ENCODE measurements at places on chromosomes 1 and 21.
A peak's percentile ranks its signal among the peaks of the same experiment; 100 is the strongest.

- DNase-seq, result no peak
Measured at GRCh38 chr1:234755449-234755863, 145.5 kb upstream of the IRF2BP2 start.

GRCh38 chr1:5312293-5312674 is 657.9 kb downstream of the AJAP1 start:
- no peak for DNase-seq

GRCh38 chr1:105830571-105831146 is 1225.8 kb upstream of the PRMT6 start:
- DNase-seq, result no peak

- no peak for DNase-seq
Measured at GRCh38 chr1:87134625-87135328, 193.9 kb upstream of the LMO4 start.

GRCh38 chr1:24925082-24925779 is 4.8 kb downstream of the RUNX3 start:
- peak; percentile 50 for DNase-seq

DNA sequence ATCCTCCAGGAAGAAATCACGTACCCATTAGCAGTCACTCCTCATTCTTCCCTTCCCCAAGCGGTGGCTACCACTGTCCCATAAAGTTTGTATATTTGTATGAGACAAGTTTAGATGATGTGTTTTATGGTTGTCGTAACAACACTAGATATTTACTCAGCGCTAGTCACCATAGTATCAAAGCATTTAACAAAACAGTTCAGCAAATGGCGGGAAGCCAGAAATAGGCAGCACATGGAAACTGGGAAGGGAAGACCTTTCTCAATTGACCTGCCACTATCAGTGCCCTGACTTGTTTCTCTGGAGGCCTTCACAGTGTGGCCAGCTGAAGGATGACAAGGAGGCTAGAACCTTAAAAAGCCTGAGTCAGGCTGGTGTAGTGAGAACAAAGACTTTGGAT is 31.1 kb downstream of the CNST start:
- DNase-seq, result no peak

- no peak for DNase-seq
Measured at GRCh38 chr1:4086921-4087320, 186.8 kb upstream of the C1orf174 start.

DNA sequence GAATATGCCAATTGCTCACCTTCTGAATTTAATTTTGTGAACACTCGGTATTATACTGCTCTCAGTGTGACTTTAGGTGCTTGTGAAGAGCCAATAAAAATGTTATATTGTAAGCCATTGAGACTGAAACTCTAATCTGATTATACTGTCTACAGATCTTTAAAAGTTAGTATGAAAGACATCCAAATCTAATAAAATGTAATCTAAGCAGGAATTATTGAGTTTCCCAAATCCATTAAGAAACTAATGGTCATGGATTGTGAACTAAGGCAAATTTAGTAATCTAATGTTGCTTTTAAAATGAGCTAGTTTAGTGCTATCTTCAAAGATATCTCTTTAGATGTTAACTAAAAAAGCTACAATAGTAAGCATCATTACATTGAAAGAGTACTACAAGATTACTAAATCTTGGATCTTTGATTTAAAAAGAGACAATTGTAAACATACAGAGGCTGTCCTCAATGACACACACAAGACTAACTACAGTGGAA is 1132.4 kb upstream of the B3GALT2 start:
- no peak for DNase-seq

- DNase-seq, result no peak
Measured at GRCh38 chr1:220761688-220762427, 13.7 kb downstream of the MTARC2 start.

DNA sequence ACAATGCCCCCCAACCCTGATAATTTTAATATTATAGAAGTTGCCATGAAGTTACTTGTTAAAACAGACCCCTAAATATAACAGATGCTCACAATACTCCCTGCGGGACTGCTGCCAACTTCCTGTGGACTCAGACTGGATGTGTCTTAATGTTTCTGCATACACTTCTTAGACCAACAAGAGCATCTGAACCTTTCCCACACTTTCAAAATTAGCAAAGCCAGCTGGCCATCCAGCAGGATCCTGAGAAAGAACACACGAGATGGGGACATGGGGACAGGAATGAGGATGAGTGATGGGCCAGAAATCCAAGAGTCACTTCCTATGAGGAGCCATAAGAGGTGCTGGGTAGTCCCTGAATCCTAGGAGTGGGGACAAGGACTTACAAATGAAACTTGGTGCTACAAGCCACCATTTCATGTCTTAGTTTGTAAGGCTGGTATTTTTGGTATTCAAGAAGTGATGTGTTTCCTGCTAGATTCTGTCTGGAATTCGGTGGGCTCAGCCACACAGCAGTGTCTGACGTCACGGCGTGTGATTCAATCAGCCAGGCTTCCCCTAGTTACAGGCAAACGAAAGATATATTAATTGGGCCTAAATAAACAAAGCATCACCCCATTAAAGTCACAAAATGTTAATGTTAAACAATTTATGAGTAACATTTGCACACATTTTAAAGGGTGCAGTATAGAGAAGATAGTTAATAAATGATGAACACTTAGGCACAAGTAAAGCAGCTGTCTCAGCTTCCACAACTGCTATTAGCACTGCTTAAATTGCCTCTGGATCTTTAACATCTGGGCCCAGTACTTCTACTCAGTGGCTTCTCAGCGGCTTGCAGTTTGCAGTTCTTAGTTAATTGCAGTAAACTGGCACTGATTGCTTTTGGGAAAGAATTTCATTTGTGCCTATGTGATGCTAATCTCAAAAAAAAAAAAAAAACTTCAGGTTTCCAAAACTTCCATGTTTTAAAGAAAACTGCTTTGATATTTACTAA is 41.2 kb upstream of the RGS8 start:
- no peak for DNase-seq

GRCh38 chr1:113904293-113904673 is 316 bp downstream of the AP4B1 start:
- DNase-seq, result no peak

- DNase-seq, result no peak
Measured at GRCh38 chr1:15254559-15254958, 7.5 kb downstream of the FHAD1 start.

- no peak for DNase-seq
Measured at GRCh38 chr1:12174924-12175810, 8.4 kb downstream of the TNFRSF1B start.

DNA sequence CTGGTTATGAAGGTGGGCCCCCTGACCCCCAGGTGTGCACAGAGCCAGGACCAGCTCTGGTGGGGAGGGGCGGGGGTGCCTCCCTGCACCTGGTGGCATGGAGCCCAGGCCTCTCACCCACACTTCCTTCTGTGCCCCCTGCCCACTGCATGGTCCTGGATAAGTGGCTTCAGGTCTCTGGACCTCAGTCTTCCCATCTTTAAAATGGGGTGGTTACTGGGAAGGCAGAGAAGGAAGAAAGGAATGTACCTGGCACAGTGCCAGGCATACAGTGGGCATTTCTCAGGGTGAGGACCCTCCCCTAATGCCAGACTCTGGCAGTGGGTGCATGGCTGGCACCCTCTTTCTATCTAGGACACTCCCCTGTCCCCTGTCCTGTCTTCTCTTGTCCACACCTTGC is 7.5 kb downstream of the CLCNKA start:
- DNase-seq, result no peak

GRCh38 chr21:15617964-15618363 is 111.8 kb upstream of the USP25 start:
- no peak for DNase-seq

- DNase-seq, result peak; percentile 91
Measured at GRCh38 chr1:111619635-111620440, at the start of gene RAP1A. Gene RAP1A (plus strand): TSS chr1:111619789. CDS start chr1:111691361, 71,572 bp downstream.

DNA sequence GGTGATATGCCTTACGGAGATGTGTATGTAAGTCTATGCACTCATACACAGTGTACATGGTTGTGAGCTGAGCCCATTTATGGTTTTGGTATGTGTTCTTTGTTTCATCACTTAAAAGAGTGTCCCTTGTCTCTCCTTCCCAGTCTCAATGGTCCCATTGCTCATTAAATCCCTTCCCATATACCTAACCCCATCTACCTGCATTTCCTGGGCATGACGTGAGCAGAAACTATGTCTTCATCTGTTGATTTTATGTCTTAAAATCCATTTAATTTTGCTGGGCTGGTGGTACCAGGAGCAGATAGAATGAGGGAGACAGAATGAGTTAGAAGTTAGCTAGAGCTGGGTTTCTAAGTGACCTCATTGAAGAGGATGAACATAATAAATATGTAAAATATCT is 44.8 kb downstream of the ADAMTS1 start:
- no peak for DNase-seq

- DNase-seq, result no peak
Measured at GRCh38 chr1:99751877-99752504, 14.4 kb downstream of the FRRS1 start.

DNA sequence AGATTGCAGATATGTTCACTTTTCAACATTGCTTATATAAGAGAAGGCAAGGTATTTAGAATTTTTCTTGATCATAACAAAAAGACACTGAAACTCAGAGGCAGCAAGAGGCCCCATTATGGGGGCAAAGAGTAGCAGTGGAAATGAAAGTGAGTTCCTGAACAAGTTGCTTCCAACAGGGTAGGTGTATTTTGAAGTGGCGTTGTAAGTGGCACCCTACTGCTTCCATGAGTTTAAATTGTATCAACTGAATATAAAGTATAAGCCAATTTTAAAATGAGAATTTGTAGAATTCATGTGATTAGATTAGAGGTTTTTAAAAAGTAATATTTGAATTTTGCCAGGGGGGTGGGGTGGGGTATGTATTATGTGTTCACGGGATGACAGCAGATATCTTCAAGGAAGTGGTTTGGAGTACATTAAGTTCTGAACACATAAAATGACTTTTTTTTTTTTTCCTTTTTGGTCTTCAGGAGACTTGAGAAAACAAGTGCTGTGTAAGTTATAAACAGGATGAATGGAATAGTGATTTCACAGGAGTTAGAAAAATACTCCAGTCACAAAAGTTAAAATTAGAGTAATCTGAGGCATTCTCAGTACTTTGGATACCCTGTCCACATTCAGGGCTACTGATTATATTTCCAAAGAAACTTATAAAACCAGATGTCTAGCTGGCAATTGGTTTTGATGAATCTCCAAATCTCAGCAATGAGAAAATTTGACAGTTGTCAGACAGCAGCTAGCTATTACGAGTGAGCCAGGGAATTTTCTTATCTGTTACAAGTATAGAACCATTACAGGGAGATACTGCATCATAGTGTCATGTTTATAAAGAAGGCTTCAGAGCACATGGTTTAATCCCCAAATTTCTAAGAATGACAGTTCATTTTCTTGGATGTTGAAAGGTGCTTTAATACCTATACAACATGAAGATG is 182.0 kb downstream of the ST6GALNAC3 start:
- DNase-seq, result no peak

GRCh38 chr1:112418099-112418892 is 22.3 kb downstream of the CTTNBP2NL start:
- no peak for DNase-seq

- DNase-seq, result no peak
Measured at GRCh38 chr1:55204997-55205396, 10.2 kb downstream of the USP24 start.

DNA sequence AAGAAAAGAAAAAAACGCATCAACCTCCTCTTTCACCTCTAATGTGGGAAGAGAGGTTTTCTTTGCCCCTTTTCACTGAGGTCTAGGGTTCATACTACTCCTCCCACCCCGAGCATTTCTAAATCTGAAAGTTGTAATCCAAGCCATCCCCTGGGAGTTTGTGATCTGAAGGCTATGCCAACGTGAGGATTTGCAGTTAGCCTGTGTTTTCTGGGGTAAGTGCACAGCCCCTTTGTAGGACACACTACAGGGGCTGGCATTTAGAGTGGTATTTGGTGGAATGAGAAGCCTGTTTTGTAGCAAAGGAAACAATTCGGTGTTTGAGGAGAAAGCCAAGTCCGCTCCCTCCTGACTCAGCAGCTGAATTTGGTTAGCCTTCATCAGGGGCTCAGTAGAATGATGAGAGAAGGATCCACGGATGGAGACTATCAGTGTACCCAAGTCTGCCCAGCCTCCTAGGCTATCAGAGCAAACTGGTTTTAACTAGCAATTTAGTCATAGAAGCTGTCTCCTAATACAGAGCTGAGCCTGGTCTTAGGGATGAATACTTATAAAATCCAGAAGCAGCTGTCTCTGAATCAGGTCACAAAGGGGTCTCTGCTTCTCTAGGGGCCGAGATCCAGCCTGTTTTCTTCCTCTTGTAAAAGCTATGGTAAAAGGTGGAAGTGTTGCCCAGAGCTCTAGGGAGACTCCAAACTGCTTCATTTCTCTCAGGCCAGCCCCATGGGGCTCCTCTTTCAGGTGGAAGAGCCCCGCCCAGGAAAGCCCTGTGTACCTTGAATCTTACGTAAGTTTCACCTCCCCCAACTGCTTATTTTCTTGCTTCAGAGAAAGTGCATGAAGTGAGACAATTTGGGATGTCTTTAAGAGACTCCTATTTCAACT is 2.1 kb downstream of the PCP4L1 start:
- no peak for DNase-seq

DNA sequence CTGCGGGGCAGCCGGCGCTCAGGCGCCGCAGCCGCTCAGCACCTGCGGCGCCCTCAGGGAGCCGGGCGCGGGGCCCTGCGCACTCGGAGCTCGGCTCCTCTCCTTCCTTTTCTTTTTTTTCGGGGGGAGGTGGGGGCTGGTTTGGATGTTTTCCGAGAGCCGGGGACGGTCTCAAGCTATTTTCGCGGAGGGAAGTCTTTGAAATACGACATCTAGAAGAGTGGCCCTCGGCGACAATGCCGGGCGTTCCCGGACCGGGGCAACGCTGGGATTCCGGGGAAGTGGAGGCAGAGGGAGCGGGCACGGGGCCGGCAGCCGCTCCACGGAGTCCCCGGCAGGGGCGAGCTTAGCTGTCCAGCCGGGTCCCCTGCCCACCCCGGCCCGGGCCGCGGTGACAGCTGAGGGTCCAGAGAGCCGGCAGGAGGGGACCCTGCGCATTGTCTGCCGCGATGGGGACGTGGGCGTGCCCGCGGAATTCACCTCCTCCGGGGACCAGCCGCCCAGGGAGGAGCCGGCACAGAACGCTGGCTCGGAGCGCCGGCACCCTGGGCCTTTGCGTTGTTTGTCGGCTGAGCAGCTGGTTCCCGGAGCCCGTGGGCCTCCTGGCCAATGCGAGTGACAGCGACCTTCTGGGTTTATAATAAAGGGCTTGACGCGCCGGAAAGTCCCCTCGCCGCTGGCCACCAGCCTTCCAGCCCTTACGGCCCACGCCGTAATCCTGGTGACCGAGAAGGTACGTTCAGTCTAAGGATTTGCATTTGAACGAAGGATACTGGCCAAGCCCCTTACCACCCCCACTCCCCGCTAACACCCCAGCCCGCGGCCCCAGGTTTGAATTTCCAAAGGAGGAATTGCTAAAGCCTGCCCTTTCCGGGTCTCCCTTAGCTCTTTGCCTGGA is 582 bp downstream of the SLC37A1 start:
- peak; percentile 35 for DNase-seq

Data from activated naive CD4-positive, alpha-beta T cell (primary cell).